ENCODE measurements at places on chromosomes 5 and 9.

DNA sequence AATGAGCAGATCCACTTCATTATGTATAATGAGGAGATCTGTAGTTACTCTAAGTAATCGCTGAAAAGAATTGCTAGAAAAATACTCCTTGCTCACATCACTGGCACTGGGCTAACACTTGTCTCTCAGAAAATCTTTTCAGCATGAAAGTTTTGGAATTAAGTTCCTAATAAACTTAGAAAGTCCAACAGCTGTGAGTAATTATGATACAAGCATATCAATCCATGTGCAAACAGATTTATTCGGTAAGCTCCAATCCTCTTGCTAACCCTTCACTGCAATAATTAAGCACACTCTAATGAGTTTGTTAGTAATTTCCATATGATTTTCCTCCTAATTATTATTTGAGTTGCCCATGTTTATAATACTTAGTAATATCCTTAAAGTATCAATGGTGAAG lies 652.6 kb upstream of the WWC1 start:
- DNase-seq, result no peak

- no peak for DNase-seq
Observed at GRCh38 chr5:58965677-58966414, 383.0 kb downstream of the RAB3C start.

GRCh38 chr9:15176836-15177235 lies 130.2 kb downstream of the TTC39B start:
- no peak for DNase-seq

- no peak for DNase-seq
Observed at GRCh38 chr5:62343428-62343827, 37.4 kb downstream of the KIF2A start.

GRCh38 chr5:96141749-96142148 lies 180.1 kb upstream of the ELL2 start:
- DNase-seq, result peak; percentile 26

- DNase-seq, result peak; percentile 65
Observed at GRCh38 chr5:145587710-145588109, 247.4 kb downstream of the PRELID2 start.

GRCh38 chr5:73818357-73818756 lies 192.4 kb downstream of the ARHGEF28 start:
- peak; percentile 87 for DNase-seq

DNA sequence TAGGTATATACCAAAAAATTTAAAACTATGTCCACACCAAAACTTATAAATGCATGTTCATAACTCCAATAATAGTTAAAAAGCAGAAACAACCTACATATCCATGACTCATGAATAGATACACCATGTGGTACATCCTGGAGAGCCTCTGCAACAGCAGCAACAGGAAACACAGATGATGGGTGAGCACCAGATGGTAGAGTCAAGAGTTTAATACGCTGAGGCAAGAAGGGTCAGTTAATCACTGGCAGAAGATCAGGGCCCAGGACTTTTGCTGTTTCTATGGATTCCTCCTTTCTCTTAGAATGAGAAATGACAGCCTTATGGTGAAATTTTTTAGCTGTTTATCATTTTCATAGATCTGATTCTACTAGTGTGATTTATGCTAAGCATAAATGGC lies 351.8 kb upstream of the ADAMTSL1 start:
- DNase-seq, result peak; percentile 19

DNA sequence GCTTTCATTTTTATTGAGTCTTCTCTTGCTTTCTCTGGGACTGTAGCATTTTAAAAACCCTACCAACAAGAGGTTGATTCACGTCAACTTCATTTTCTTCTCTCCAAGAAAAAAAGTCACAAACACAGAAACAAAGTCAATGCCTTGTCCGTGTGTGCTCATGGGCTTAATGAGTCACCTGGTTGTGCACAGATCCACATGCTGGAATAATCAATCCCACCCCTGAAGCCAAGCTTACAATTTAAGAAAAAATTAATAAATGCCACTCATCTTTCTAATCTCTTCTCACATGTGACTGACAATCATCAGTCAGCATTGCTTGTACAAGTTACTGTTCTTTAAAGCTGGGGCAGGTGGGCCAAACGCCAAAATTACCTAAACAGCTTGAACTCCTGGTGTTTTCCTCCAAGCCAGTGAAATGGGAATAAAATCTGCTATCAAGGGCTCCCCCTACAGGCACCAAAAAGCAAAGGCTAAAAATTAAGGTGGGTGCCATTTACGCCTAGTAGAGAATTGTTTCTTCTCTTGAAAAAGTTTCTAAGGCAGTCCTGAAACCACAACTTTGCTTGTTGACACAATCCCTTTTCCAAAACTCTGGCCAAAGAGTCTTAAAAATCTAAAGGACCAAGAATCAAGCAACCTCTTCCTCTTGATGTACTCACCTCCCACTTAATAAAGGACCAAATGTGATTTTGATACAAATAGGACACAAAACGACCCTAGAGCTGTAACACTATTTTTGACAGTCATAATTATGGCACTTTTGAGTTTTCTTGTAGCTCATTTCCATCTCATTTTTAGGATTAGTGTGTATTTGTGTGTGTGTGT lies 21.3 kb downstream of the TRMO start:
- DNase-seq, result peak; percentile 50

DNA sequence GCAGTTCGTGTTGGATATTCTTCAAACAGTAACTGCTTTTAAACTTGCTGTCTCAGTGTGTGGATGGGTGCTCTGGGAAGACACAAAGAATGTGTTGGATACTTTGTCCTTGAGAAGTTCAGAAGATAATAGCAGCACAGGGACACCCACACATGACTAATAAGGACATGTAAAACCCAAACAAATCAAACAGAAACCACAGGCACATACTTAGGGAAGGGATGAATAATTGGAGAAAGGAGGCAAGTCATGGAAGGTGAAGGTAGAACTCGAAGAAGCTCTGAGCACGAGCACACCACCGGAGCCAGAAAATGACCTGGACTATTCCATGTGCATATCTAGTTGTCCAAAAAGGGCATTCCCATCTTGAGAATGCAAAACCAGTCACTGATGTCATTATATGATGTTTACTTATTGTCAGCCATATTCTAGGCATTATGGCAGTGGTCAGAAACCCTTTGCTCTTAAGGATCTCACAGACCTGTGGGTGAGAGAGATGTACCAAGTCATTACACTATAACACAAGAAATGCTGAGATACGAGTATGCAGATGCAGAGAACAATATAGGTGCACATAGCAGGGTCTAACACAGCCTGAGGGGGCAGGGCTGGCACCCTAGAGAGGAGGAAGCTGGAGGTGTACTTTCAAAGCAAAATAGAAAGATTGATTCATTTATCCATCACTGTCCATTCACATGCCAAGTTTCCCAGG lies 152.9 kb downstream of the PIK3R1 start:
- no peak for DNase-seq

All from fibroblast of skin of scalp (primary cell).